DMS 273 treated with DMSO at 0.1 percent for 48 hours (cell line): ENCODE measurements at places on chromosomes 3 and 15.

- DNase-seq = no peak
These were observed 37.9 kb upstream of the RPL32 start for GRCh38 chr3:12879191-12879815.

DNA sequence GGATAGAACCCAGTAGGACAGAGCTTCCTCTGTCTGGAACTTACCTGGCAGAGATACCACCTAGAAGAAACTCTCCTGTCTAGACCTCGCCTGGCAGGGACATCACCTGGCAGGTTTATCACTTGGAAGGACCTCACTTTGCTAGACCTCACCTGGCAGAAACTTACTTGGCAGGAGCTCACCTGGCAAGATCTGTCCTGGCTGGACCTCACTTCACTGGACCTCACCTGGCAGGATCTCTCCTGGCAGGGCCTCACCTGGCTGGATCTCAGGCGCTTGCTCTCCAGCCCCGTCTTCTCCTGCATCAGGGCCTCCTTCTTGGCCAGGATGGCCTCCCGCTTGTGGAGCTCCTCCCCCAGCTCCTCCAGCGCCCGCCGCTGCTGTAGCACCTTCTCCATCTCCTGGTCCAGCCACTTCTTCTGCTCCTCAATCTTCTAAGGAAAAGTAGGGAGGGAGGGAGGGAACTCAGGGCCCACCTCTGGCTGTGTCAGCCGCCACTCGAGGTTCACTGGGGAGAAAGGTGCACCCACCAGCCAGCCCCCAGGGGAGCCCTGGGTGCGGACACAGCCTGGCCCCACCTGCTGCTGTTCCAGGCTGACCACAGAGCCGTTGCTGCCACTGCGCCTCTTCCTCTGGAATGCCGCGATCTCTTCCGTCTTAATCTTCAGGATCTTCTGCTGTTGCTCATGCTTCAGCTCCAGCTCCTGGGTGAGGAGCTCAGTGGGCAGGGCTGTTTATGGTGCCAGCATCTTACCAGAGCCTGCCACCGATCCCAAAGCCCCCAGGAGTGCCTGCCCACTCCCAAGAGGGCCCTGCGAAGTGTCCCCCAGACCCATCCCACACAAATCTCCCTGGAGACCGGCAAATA lies 22.5 kb downstream of the KIF7 start:
- no peak for DNase-seq

DNA sequence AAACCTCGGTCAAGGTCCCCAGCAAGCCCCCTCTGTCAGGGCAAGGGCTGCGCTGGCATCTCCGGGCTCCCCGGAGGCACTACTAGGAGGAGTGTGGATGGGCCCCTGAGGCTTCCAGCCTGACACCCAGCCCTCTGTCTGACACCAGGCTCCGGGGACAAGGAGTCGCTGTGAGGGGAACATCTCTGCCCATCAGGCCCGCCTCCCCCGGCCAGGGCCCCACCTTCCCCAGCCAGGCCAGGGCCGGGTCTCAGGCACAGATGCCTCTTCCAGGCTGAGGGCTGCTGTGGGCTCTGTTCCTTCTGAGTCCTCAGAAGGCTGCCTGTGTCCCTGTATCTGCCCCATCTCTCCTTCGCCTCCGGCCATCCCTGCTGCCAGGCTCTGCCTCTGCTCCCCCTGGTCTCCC lies 15.8 kb downstream of the CSPG4 start:
- no peak for DNase-seq

- DNase-seq = no peak
These were observed 27.1 kb downstream of the FILIP1L start for GRCh38 chr3:100087198-100087597.

- DNase-seq = no peak
These were observed 72.0 kb downstream of the PDZRN3 start for GRCh38 chr3:73552700-73553099.

DNA sequence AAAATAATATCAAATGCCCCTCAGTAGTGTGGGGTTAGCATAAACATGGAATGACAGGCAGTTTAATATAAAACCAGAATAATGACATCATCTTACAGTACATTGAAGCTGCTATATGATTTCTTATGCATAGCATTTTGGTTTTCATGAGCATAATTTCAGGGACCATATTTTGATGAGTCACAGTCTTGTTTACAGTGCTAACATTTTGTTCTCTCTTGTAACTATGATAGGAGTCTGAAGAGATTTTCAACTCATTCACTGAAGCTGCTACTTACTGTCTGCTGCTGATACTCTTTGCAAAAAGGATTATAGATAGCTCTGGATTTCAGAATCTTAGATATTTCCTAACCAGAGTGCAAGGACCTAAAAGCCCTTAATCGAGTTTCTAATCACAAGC lies 92.6 kb upstream of the CCDC54 start:
- DNase-seq = no peak

GRCh38 chr3:195758721-195759353 lies 38.1 kb downstream of the MUC20 start:
- no peak for DNase-seq

GRCh38 chr3:143825513-143825912 lies 22.8 kb downstream of the SLC9A9 start:
- DNase-seq = no peak

- DNase-seq = no peak
These were observed 52.7 kb downstream of the LDHAL6B start for GRCh38 chr15:59259137-59259943.

DNA sequence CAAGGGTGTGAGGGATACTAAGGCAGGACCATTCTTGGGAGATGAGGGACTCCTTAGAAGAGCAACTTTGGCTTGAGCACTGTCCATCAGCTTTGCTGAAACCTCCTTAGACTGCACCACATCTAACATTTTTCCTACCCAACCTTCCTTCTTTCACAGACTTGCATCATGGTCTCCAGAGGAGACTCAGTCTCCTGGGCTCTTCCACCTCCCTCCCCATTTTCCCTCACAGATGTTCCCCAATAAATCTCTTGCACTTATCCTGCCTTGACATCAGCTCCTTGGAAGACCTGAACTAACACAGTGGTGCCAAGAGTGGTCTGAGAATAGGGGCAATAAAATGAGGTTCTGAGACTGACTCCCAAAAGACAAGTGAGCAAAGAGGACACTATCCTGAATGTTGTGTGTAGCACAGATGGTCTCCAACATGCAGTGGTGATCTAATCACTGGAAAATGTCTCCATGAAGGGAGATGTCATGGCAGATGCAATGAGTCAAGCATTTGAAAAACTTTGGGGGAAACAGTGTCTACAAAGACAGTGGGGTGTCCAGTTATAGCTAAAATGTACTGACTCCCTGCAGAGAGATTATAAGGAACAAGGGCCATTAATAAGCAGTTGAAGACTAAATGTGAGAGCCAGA lies 26.0 kb upstream of the BOC start:
- no peak for DNase-seq

DNA sequence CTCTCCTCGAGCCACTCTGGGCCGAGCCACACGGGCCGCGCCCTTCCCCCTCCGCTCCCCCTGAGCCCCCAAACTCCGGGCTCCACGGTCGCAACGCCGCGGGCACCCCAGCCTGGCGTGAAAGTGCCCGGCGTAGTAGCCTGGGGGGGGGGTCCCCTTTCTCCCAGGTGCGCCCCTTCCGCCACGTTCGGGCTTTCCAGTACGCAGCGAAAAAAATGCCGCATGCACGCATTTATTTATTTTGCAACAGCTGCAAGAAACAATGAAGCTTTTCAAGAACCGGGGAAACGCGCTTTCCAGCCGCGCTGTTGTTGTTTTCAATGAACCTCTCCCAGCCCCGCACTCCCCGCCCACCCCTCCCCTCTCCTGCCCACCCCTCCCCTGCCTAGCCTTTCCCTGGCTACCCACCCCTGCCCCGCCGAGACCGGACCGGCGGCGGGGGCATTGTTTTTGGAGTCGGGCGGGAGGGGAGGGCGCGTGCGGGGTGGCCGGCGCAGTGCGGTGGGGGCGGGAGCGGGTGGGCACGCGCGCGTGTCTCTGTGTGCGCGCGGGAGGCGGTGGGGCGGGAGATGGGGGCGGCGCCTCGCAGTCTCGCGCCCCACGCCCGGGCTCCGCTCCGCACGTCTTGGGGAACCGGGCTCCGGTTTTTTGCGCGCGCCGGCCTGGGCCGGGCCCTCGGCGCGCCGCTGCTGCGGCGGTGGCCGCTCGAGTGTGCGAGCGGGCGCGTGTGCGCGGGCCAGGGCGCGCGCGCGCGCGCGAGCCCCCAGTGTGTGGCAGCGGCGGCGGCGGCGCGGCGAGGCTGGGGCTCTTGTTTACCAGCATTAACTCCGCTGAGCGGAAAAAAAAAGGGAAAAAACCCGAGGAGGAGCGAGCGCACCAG lies at the start of gene IGF1R:
IGF1R (plus strand) TSS at position 766 of the 880 bp plus-strand sequence. CDS start 1,043 bp downstream, outside the sequence.
- DNase-seq = peak; percentile 36

DNA sequence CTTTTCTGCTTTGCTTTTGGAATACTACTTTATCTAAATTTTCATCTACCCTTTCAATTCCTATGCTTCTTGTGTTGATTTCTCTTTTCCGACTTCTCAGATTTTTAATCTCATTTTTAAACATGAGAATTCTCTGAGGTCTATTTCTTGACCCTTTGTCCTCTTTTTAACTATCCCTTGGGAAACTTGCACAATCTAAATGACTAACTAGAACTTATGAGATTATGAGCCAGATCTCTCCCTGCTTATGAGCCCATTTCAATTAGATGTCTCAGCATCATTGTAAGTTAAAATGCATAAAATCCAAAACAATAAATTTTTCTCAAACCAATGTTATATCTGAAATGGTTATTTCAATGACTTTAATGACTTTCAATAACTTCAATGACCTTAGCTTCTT lies 296.9 kb upstream of the AGTR1 start:
- no peak for DNase-seq

- no peak for DNase-seq
These were observed 64.6 kb downstream of the EEFSEC start for GRCh38 chr3:128217702-128218547.

GRCh38 chr15:43911235-43911781 lies 84.5 kb downstream of the WDR76 start:
- DNase-seq = no peak

- DNase-seq = no peak
These were observed 2.4 kb downstream of the SLC38A3 start for GRCh38 chr3:50207359-50208042.

DNA sequence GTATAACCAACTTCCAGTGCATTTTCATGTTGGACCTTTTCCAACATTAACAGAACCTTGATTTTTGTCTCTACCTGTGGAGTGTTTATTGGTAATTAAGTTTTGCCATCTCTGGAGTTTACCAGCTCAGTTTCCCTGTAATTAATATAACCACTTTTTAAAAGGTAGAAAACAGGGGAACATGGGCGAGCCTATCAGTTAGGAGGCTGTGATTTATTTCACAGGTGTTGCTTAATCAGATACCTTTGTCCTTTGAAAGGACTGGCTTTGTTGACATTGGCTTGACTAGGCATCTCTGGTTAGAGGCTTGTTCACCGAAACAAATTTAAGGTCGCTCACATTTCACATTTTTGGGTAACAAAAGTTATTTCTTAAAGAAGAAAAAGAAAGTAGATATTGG lies 622 bp downstream of the NAALADL2 start:
- DNase-seq = no peak
